Naive B cell (primary cell): ENCODE measurements at places on chromosomes 4 and X.

- no peak for DNase-seq
These were observed 164.6 kb downstream of the PRKX start for GRCh38 chrX:3548765-3549391.

- no peak for DNase-seq
These were observed 67.6 kb downstream of the FAM53A start for GRCh38 chr4:1616557-1616930.

DNA sequence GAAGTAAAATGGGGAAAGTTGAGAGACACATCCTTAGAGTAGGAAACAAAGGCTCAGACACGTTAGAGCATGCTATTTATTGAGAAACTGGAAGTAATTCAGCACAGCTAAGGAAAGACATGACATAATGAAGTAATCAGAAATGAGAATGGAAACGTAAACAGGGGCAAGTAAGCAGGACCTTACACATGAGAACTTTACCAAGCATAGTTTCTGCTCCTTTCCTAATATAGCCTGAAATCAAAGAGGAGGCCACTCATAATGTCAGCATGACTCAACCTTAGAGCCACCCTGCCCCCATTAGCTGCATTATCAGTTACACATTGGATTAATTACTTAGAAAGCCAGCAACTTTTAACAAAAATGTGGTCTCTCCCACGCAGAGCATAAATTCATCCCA is 558.3 kb upstream of the GRIA3 start:
- no peak for DNase-seq

DNA sequence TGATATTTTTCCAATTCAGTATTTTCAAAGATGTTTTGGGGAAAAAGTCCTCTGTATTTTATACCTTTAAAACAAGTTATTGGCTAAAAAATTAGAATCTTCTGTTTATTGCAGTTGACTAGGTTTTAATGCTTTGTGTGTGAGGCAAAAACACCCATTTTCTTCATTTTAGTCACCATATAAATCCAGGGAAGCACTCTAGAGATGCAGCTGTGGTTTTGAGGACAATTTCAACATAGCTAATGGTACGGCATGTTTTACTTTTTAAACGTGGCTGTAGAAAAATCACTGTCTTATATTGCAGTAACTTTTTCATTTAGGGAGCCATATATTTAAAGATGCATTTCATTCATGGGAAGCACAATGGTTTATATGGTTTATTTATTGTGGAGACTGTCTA is 129.1 kb upstream of the PITX2 start:
- DNase-seq: no peak

GRCh38 chrX:74009041-74009440 is 294.9 kb upstream of the ZCCHC13 start:
- no peak for DNase-seq

DNA sequence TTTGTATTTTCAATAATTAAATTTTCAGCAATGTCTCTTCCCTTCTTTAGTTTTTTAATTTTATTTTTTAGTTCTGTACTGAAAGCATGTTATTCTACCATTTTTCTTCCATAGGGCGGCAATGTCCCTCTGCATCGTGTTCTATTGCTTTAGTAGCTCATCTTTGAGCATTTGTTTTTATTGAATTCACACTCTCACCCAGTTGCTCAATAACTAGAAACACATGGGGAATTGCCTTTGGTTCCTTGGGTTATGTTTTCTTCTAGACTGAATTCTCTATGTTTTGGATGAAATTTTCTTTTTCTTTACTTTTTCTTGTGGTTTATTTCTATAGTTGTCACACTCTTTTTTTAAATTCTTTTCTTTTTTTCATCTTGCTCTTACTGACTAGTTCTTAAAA is 233.8 kb upstream of the LDB2 start:
- no peak for DNase-seq

DNA sequence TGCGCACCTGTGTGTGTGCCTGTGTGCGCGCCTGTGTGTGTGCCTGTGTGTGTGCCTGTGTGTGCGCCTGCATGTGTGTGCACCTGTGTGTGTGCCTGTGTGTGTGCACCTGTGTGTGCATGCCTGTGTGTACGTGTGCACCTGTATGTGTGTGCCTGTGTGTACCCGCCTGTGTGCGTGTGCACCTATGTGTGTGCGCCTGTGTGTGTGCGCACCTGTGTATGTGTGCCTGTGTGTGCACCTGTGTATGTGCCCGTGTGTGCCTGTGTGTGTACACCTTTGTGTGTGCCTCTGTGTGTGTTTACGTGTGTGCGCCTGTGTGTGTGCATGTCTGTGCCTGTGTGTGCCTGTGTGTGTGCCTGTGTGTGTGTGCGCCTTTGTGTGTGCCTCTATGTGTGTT is 33.5 kb downstream of the ZFP42 start:
- no peak for DNase-seq

DNA sequence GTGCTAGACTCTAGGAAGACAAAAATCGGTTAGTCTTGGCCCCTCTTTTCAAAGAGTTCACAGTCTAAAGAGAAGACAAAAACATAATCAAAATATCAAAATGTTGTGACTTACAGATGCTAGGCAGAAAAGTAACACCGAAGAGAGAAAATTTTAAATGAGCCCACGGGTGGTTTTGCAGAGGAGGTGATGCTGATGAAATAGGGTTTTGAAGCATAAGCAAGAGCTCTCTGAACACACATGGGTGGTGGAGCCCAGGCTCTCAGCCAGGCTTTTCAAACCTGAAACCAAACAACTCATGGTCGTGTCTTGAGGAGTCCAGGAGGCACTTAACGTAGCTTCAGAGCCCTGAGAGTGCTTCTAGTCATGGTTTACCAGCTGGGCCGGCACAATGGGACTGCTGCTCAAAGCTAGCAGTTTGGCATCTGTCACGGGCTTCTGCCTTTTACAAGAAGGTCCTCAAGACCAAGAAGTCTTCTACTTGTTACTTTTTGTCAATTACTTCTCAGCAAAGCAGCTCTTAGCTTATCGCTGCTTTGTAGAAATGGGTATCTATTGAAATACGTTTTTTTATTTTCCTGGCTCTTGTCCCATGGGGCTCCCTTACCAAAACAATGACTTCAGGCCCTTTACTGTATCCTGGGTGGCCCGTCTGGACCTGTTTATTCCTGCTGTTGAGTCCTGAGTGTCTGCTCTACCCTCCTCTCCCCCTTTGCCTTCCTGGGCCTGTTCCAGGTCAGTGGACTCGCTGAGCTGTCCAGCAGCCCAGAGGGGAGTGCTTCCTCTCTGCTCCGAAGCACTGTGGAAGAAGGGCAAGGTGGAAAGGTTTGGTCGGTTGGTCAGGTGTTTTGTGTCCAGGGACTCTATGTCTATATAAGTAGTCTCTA is 69.5 kb downstream of the TNIP2 start:
- DNase-seq: no peak

GRCh38 chrX:134075894-134076718 is 90.7 kb upstream of the GPC3 start:
- no peak for DNase-seq

DNA sequence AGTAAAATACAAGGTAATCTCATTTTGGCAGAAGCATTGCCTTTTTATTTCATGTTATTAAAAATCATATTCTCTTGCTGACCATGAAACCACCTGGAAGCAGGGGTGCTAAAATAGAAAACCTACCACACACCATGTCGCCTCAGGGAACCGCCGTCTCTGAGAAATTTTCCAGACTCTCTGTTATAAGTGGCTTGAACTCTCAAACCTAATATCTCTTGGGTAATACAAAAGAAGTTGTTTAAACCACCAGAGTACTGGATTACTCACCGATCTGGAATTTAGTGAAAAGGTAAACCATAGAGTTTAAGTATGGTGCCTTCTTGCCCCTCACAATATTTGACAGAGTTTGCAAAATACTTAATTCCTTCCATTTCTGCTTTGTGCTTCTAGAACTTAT is 27.7 kb downstream of the ENPP6 start:
- no peak for DNase-seq

- DNase-seq: no peak
These were observed 55.1 kb downstream of the PPP3CA start for GRCh38 chr4:101292214-101292613.

GRCh38 chr4:8038719-8039251 is 99.1 kb upstream of the AFAP1 start:
- DNase-seq: no peak

GRCh38 chr4:104494822-104495559 is at the start of gene CXXC4:
CXXC4 (minus strand) TSS chr4:104494894; CDS start chr4:104491802, 3,092 bp downstream.
- no peak for DNase-seq

DNA sequence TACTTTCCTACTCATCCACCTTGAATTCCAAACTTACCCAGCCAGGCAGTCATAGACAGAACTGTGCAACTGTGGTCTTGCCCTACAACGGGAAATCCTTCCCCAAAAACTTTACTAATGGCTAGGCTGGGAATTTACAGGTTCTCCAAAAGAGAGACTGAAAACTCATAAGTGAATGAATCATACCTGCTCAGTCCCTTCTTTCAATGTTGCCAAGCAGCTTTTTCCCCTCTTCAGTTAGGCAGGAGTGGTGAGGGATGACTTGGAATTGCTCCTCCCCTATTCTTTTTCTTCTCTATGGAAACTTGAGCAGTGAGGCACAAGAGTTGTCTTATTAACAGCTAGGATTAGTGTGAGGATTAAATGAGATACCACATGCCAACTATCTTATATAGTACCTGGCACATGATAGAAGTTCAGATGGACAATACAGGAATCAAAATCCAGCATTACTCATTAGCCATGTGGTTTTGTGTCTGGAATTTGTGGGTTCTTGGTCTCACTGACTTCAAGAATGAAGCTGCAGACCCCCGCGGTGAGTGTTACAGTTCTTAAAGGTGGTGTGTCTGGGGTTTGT is 105.9 kb downstream of the TEX13A start:
- no peak for DNase-seq

DNA sequence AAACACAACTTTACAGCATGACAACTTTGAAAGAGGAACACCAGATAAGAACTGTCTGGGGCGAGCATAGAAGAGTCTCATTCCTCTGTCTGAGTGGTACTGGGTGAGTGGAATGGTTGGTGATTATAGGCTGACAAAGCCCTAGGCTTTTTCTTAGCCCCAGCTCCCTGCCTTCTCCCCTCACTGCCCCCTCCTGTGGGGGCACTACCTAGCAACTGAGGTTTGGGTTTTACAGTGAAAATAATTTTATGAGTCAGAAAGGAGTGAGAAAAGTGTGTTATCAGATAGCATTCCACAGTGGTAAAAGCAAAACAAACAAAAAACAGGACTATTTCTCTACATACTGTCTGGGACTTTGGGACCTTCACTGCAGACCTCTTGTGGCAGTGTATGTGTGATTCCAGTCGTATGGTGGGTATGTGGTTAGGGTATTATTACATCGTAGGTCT is 10.5 kb upstream of the TMEM165 start:
- no peak for DNase-seq

DNA sequence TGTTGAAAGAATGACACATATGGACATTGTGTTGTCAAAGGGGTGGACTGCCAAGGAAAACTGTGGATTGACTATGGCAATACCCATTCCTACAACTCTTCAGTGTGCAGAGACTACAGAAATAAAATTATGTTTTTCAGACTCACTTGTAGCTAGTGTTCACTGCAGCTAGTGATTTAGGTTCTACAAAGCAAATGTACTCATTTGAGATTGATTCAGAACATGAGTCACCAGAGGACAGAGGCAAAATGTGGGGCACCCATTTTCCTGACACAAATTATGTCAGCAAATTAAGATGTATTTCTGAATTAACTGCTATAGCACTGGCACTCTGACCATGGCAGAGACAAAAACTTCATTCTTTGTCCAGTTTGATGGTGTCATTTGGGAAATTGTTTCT is 40.7 kb downstream of the SPCS3 start:
- no peak for DNase-seq

GRCh38 chr4:149238097-149238496 is 577.5 kb downstream of the IQCM start:
- DNase-seq: no peak

- DNase-seq: no peak
These were observed 512.3 kb upstream of the EPHA5 start for GRCh38 chr4:66182636-66183035.

DNA sequence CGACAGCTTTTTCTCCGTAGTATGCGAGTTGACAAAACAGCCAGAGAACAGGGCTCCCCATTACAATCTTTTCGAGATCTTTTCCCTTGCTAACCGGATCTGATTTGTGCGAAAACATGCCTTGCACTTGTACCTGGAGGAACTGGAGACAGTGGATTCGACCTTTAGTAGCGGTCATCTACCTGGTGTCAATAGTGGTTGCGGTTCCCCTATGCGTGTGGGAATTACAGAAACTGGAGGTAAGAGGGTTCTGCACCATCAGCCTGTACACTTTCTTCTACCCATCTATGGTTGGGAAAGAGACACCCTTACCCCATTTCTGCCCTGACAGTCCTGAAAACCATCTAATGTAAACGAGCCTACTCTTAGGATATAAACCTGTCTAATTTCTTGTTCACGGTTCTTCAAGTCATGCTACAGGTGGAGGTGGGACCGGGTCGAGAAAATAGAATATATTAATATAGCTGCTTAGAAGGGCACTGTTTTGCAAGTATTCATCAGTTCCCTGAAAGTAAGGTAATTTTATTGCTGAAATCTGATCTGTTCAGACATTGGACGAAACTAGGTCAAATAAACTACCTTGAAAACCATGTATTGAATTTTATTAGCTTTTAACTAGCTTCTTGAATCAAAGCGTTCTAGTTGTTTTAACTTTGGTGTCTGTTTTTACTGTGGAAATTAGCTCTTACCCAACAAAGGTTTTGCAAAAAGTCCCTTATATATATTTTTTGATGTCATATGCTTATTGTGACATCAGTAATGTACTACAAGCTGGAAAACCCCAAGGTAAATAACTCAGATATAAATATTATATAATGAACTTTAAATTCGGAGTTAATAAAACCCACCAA is 869 bp downstream of the TMEM184C start:
- no peak for DNase-seq

- DNase-seq: no peak
These were observed 23.4 kb upstream of the PAQR3 start for GRCh38 chr4:78962597-78963115.

GRCh38 chr4:109750652-109751244 is 20.9 kb upstream of the PLA2G12A start:
- DNase-seq: no peak

GRCh38 chr4:80172203-80172602 is 25.1 kb upstream of the PRDM8 start:
- peak; percentile 50 for DNase-seq

DNA sequence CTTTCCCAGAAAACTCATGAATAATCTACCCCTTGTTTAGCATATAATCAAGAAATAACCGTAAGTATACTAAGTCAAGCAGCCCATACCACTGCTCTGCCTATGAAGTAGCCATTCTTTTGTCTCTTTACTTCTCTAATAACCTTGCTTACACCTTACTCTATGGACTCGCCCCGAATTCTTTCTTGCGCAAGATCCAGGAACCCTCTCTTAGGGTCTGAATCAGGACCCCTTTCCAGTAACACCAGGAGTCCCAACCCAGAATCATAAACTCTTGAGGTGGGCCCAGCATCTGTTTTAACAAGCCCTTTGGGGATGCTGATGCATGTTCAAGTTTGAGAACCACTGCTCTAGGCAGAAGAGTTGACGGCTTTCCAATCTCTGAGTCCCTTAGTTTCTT is 119.6 kb downstream of the BEND2 start:
- no peak for DNase-seq
